AG04450 (cell line): ENCODE measurements at places on chromosomes 12 and 14.

- DNase-seq, result no peak
Measured at GRCh38 chr12:58703866-58704265, 216.4 kb downstream of the LRIG3 start.

DNA sequence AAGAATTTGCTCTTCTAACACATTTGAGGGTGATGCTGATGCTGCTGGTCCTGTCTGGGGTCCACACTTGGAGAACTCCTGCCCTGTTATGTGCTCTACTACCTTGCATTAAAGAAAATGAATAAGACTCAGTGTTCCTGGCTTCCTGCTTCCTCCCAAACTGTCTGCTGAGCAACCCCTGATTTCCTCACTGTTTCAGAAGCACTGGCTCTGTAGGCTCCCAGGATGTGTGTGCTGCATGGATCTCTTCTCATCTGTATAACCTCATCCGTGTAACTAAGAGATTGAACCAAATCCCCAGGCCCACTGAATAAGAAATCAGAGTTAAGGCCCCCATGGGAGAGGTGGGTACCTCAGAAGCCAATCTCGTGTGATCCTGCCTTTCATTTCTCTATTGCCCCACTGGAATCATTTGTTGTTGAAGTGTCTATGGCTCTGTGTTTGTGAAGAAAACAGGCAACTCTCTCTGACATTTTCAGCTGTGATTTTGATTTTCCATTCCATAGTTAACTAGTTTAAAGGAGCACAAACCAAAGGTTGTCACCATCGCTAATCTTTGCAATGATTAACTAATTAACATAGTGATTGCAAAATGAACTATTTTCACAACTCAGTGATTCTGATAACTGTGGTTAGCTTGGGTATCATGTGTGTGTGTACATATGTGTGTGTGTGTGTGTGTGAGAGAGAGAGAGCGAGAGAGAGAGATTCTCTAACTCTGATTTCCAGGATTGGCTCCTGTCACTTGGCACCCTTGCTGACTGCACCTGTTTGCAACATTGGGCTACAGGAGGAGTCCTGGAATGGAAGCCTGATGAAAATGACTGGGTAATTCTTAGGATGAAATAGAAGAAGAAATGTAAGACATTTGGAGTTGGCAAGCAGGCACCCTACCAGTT is 196.2 kb downstream of the SLC38A4 start:
- DNase-seq, result no peak

GRCh38 chr12:29882846-29883245 is 99.1 kb upstream of the TMTC1 start:
- DNase-seq, result no peak

- no peak for DNase-seq
Measured at GRCh38 chr12:113161415-113162016, 12.0 kb downstream of the CFAP73 start.

DNA sequence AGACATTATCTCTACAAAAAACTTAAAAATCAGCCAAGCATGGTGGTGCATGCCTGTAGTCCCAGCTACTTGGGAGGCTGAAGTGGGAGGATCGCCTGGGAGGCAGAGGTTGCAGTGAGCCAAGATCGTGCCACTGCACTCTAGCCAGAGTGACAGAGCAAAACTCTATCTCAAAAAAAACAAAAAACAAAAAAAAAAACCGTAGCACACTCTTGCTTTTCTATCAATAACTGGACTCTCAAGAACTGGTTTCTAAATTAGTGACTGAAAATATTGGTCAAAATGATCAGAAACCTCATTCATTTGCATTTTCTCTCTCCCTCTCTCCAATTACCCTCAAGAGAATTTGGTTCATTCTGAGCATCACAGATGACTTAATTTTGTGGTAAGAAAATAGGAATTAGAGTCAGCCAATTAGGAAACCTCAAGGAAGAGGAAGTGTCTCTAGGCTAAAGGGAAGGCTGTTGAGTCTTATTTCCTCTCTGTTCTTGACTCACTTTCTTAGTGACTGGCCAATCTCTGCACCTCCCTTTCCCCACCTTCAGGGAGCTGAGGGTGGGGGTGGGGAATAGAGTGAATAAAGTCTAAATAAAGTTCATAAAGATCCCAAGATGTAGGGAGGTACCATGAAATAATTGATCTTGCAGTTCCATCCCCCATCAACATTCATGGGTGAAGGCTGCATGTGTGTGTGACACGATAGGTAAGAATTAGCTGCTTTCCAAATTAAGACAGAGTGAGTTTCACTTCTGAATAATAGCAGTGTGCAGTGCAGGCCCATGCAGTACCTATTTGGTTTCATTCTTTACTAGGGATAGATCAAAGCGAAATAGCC is 6.8 kb upstream of the PSMA6 start:
- no peak for DNase-seq

- DNase-seq, result no peak
Measured at GRCh38 chr12:56346675-56347074, 8.0 kb downstream of the IL23A start.

- DNase-seq, result no peak
Measured at GRCh38 chr12:50151047-50151687, 16.0 kb downstream of the CERS5 start.

GRCh38 chr12:48413388-48413787 is 59.0 kb upstream of the ANP32D start:
- DNase-seq, result no peak

GRCh38 chr14:36441283-36441682 is 78.7 kb downstream of the NKX2-1 start:
- no peak for DNase-seq

DNA sequence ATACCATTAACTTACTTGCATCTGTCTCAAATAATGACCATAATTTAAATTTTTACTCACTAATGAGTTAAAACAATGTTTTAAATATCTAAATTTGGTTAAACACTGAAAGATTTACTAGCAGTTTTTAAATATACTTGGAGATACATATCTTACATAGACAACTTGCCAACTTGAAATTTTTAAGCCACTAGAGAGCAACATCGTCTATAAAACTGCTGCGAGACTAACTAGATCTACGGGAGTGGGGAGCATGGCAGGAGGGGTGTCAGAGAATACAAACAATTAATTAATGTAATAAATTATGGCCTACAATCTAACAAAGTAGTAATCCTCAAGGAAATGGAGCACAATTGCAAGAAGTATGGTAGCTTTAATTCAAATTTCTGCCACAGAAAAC is 120.4 kb downstream of the LRRIQ1 start:
- no peak for DNase-seq

GRCh38 chr12:32377344-32378055 is 21.9 kb upstream of the FGD4 start:
- no peak for DNase-seq

- DNase-seq, result no peak
Measured at GRCh38 chr14:99637624-99638023, 7.3 kb upstream of the HHIPL1 start.

DNA sequence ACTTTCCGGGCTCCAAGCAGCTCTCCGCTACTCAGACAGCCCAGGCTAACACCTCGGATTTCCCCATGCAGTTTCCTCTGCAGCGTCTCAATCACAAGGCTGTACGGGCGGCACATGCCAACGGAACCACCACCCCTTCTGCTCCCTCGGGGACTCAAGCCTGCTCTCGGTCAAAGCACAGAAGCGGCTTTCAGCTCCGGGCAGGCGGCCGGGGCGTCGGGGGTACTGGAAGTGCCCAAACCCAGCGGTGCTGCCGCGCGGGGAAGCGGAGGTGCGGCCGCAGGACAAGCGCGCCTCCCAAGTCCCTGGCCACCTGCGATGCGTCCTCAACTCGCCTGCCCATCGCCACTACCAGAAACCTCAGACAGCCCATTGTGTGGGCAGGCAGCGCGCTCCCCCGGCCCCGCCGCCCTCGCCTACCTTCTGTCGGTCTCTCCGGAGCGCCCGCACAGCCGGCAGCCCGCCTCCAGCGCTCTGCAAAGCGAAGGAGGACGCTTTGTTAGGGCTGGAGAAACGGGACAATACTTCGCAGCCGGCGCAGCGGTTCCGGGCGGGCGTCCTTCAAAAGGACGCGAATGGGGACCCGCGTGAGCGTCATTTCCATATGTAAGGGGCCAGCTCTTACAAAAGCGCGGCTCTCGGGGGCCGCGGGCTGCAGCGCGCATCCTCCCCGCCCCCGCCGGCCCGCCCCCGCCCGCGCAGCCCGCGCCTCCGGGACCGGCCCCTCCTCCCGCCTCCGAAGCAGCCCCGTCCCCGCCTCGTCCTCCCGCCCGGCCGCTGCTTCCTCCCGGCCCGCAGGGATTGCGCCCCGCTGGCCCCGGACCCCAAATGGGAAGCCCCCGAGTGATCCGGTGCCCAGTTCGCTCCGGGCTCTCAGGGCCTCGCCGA is 674 bp downstream of the NIN start:
- no peak for DNase-seq

DNA sequence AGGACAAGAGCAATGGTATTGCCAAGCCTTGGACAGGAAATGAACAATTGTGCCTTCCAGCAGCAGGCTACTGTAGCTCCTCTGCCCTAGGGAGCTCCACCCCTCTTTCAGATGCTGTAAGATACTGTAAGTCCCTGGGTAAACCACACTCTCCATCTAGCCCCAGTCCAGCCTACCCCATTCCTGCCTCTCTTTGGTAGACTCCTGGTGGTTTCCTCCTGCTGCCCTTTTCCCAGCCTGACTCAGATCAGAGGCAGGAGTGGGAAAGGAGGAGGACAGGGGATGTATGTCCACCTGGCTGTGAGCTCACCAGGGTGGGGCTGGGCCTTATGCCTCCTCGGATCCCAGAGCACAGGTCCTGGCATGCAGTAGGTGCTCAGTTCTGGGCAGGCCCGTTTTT is 174.6 kb downstream of the ESRRB start:
- no peak for DNase-seq

DNA sequence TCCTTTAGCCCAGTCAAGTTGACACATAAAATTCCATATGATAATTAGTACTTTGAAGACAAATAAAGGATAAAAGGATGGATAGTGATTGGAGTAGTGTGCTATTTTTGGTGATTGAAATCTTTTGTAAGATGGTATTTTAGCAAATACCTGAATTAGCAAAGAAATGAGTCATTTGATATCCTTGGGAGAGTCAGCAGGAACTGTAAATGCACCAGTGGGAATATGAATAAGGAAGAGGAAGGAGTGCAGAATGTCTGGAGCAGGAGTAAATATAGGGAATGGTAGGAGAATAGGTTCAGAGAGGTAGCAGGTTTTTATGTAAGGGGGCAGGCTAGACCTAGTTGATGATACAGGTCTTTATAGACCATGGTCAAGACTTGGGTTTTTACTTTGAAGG is 75.0 kb downstream of the TRMT5 start:
- DNase-seq, result no peak

- DNase-seq, result no peak
Measured at GRCh38 chr12:22188431-22188830, 142.4 kb downstream of the CMAS start.

DNA sequence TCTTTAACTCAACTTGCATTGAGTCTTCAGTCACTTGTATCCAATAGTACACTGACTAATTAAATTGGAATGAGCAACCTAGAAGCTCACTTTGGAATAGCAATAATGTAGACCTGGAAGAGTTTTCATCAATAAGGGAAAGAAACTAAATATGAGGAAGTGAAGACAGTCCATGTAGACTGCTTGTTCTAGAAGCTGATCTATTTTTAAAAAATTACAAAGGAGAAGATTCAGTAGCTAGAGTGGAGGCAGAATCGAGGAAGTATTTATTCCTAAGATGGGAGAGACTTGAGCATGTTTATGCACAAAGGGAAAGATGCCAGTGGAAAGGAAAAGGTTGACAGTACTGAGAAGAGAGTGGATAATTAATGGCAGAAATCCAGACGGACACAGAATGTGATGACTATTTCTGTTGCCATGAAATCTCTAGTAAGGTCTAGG is 156.3 kb upstream of the PDE3A start:
- no peak for DNase-seq

DNA sequence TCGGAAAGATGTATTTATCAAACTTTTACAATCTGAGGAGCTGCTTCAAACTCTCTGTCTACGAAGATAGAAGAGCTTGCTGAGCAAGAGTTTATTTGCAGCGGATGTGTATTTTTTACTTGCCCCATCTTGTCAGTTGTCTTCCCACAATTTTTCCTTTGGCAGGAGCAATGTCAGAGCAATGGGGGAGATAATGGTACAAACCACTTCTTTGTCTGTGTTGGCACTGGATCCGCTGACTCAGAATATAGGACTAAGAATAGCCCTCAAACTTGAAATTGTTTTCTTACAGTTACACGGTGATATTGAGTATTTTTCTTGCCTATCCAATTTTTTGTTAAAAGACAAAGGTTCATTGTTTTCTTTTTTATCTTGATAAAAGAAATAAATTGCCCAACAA is 27.6 kb downstream of the HELB start:
- DNase-seq, result no peak

DNA sequence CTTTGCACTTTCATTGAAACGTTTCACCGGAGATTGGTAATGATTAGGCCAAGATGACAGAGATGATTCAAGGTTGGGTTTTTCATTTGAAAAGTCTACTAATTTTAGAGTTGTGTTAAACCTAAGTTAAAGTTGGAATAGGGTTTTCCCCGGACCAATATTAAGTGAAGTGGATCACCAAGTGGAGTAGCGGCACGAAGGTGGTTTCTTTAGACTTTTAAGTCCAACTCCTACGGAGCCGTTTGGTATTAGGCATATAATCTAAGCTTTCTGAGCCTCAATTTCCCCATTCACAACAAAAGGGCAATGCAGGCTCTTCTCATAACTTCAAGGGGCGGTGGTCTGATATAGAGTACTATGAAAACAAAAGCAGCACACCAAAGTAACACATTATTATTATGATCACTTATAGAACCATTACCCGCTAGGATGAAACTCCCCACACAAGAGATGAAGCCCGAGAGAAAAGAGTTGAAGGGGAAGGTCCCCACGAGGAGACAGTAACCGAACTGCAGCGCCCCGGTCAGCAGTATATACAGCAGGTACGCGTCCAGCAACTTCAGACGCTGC is 413 bp downstream of the DAD1 start:
- no peak for DNase-seq

- DNase-seq, result no peak
Measured at GRCh38 chr12:50127546-50127945, 15.5 kb downstream of the COX14 start.

DNA sequence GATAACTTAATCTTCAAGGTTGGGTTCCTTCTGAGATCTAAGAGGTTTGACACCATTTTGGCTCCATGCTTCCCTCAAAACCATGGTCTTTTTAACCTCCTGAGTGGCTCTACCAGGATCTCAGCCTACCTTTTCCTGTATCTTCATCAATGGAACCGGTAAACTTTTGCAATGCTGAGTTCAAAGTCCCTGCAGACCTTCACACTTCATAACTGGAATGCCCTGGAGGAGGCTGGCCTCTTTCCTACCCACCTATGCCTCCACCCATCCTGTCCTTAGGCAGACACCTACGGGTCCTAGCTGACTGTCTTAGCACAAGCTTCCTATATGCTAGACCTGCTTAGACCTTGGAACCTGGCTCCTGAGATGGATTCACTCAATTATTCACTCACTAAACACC is 89.5 kb upstream of the EEA1 start:
- no peak for DNase-seq

DNA sequence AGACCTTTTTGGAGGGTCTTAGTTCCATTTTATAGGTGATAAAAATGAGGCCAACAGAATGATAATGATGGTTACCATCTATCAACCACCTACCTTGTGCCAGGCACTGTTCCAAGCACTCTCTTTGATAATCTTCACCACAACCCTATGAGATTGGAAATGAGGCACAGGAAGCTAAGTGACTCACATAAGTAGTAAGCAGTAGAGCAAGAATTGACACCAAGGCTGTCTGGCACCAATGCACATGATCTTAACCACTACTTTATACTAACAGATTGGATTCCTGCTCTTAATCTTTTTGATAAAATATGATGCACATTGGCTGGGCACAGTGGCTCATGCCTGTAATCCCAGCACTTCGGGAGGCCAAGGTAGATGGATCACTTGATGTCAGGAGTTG is 91.4 kb downstream of the DRAM1 start:
- no peak for DNase-seq
